Nasal cavity respiratory epithelium epithelial cell of viscerocranial mucosa (primary cell): ENCODE measurements at places on chromosomes 1 and 21. TPM values are rescaled to one million over a fixed set of nuclear protein-coding genes. Genes with fewer than 3 reads are reported as not detected.

The NBPF4 gene
- total RNA-seq = 0.14 TPM in 1 of 2 replicates, not detected in the other

The DISC1 gene
- 0.34 and 0.85 TPM in 2 replicates for total RNA-seq

The DCLRE1B gene
- total RNA-seq = 1.0 and 2.3 TPM in 2 replicates

The SLC45A1 gene
- total RNA-seq = 0.07 TPM in 1 of 2 replicates, not detected in the other

The S100A11 gene
- total RNA-seq = 137 and 269 TPM in 2 replicates

The WDTC1 gene
- total RNA-seq = 18.8 and 41.9 TPM in 2 replicates

The PRAMEF4 gene
- total RNA-seq = not detected in 2 replicates

The BNIPL gene
- 3.3 and 7.5 TPM in 2 replicates for total RNA-seq

The ERICH3 gene
- total RNA-seq = not detected in 2 replicates

The TDRD5 gene
- under 0.01 TPM in 1 of 2 replicates, not detected in the other for total RNA-seq

The BRDT gene
- total RNA-seq = not detected in 2 replicates

The SIPA1L2 gene
- total RNA-seq = 38.6 and 48.6 TPM in 2 replicates

The KCNC4 gene
- total RNA-seq = 0.68 and 7.0 TPM in 2 replicates

The CYP2J2 gene
- 0.68 and 4.8 TPM in 2 replicates for total RNA-seq

The COL11A1 gene
- under 0.01 and 0.07 TPM in 2 replicates for total RNA-seq

The LEFTY2 gene
- total RNA-seq = not detected in 2 replicates

The IER5 gene
- 48.2 and 52.4 TPM in 2 replicates for total RNA-seq

The AK2 gene
- 74.8 and 103 TPM in 2 replicates for total RNA-seq

The TTLL7 gene
- total RNA-seq = 1.0 and 3.6 TPM in 2 replicates

The OR2L13 gene
- total RNA-seq = not detected in 2 replicates

The PTPN22 gene
- under 0.01 and 0.57 TPM in 2 replicates for total RNA-seq

The ICOSLG gene
- 1.0 and 3.3 TPM in 2 replicates for total RNA-seq

The AJAP1 gene
- 0.36 and 1.7 TPM in 2 replicates for total RNA-seq

The SLC26A9 gene
- under 0.01 TPM in 2 replicates for total RNA-seq

The FMN2 gene
- total RNA-seq = not detected in 2 replicates

The OR2M3 gene
- not detected in 2 replicates for total RNA-seq
